ENCODE measurements at places on chromosomes 16 and 17.

- no peak for DNase-seq
Measured at GRCh38 chr17:6177941-6178694, 107.9 kb downstream of the WSCD1 start.

DNA sequence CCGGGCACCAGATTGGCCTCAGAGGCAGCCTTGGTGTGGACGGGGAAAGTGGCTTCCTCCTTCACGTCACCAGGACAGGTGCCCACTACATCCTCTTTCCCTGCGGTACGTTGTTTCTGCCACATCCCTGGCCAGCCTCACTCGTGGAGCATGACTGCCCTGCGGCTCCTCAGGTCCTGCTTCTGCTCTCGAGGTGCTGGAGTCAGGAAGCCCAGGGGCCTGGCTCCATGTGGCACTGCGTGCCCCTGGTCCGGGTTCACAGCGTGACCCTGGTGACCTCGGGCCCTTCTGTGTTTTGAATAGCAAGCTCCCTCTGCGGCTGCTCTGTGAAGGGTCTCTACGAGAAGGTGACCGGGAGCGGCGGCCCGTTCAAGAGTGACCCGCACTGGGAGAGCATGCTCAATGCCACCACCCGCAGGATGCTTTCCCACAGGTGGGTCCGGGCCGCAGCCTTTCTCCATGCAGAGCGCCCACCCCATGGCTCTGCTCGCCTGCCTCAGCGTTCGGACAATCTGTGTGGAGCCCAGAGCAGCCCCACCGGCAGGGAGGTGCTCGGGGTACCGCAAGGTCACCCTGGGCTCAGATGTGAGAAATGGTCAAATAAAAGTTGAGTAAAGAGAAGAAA is 13.5 kb downstream of the RGS11 start:
- DNase-seq: no peak

GRCh38 chr16:87058728-87059250 is 258.4 kb downstream of the C16orf95 start:
- no peak for DNase-seq

DNA sequence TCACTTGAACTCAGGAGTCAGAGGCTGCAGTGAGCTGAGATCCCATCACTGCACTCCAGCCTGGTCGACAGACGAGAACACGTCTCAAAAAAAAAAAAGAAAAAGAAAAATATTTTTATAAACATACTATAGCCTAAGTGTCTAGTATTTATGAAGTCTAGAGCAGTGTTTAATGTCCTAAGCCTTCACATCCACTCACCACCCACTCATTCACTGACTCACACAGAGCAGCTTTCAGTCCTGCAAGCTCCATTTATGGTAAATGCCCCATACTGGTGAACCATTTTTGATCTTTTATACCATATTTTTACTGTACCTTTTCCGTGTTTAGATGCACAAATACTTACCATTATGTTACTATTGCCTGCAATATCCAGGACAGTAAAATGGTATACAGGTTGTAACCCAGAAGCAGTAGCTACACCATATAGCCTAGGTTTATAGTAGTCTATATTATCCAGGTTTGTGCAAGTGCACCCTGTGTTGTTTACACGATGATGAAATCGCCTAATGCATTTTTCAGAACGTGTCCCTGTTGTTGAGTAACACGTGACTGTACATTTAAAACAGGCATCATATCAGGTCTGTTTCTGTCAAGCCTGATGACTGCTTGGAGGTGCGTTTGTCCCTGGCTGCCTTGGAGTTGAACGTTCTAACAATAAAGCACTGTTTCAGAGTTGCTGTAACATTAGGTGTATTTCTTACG is 10.1 kb downstream of the NUDT7 start:
- DNase-seq: no peak

DNA sequence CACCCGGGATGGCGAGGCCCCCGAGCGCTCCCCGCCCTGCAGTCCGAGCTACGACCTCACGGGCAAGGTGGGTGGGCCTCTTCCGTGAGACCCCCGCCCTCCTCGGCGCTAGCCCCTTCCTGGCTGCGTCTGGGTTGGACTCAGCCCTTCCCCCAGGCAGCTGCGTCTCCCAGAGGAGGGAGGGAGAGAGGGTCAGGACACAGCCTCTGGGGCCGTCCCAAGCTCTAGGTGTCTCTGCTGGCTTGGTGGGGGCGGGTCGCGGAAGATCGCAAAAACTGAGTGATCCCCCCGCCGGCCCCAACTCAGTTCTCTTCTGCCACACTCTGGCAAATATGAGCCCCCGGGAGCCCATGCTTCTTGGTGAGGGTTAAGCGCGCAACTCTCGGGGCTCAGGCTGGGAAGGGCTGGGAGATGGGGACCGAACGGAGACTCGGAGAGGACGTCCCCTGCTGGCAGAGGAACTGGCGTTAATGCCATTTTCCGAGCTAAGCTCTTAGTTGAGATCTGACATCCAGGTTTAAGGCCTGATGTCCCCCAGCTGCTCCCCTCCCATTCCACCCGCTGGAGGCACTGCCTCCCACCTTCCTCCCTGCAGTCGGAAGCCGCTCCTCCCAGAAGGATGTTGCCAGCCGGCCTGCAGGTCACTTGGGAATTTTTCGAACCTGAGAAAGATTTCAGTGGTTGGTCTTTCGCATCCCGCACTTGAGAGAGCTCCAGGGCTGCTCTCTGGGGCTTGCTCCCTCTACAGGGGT is 419 bp downstream of the RAB37 start:
- DNase-seq: peak; percentile 96

DNA sequence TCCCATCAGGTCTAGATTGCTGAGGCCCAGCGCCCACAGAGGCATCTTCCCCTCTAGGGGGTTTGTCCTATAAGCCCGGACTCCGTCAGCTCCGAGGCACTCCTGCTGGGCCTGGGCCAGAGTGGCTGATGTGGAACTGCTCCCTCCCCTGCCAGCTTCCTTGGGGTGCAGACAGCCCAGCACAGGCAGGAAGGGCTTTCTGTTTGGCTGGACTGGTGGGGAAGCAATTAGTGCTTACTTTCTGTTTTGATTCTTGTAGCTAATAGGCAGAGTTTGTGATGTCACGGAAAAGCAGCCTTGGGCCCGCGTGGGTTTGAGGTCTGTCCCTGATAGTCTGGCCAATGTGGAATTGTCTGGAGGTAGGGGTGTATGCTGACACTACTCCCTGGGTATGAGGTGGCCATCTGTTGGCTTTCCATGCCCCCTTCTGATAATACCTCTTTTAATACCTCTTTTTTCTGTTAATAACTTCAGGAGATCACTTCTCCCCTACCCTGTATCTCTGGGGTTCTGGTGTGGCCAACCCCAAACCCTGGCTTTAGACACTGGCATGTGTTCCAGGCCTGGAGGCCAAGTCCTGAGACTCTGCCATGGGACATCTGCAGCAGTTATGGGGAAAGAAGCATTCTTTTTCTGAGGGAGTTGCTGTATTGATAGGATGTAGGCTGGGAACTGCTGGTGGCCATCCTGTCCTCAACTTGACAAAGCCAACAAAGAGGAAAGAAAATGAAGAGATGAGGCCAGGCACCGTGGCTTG is 190.9 kb downstream of the RAB11FIP4 start:
- no peak for DNase-seq

GRCh38 chr16:63315229-63315628 is 1279.0 kb upstream of the CDH8 start:
- DNase-seq: no peak

- DNase-seq: no peak
Measured at GRCh38 chr16:66572356-66572755, 6.1 kb downstream of the CMTM1 start.

- DNase-seq: no peak
Measured at GRCh38 chr16:69323415-69323814, 7.0 kb downstream of the PDF start.

DNA sequence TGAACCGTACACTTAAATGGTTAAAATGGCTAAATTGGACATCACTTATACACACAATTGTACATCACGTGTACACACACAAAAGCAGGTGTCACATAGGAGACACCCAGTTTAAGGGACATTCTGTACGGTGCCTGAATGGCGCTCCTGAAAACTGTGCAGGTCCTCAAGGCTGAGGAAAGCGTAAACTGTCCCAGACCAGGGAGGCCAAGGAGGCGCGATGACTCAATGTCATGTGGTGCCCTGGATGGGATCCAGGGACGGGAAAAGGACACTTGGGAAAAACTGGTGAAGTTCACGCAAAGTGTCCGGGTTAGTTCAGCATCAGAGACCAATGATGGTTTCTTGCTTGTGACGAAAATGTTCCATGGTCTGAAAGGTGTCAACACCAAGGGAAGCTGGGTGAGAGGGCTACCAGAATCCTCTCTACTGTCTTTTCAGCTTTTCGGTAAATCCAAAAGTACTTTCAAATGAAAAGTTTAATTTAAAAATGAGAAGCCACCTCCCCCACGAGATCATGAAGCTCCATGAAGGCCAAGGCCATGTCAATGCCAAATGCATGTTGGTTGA is 112.2 kb downstream of the CMIP start:
- DNase-seq: no peak

DNA sequence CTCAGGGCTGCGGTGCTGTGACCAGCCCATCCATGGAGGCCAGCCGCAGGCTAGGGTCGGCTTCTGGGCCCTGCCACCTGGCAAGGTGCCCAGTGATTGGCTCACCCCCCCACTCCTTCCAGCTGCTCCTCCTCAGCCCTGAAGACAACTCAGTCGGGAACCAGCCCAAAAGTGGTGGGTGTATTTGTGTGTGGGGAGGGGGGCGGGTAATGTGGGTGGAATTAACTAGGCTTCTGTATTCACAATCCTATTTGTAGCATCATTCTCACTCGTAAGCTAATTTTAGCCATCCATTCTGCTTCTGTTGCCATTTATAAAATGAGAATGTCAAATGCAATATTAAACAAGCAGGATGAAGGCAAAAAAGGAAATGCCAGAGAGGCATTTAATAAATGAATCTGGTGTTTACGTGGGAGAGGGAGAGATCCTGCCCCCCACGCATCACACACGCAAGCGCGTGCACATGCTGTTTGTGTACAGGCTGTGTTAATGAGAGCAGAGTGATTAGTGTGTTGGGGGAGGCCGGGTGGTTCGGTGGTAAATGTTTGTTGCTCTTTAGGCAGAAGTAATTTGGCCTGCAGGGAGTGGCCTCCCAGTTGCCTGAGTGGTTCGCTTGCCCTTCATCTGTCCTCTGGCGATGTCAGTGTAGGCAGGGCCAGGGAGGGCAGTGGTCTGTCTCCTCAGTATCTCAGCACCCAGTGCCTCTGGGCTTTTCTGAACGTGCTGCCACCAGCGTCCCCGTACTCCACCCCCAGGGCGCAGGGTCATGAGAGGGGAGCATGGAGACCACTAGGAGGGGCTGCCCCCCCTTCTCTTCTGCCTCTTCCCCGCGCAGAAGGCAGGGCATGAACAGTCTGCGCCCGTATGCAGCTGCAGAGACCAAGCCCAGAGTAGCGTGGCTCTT is 140.1 kb downstream of the CCDC182 start:
- peak; percentile 79 for DNase-seq

DNA sequence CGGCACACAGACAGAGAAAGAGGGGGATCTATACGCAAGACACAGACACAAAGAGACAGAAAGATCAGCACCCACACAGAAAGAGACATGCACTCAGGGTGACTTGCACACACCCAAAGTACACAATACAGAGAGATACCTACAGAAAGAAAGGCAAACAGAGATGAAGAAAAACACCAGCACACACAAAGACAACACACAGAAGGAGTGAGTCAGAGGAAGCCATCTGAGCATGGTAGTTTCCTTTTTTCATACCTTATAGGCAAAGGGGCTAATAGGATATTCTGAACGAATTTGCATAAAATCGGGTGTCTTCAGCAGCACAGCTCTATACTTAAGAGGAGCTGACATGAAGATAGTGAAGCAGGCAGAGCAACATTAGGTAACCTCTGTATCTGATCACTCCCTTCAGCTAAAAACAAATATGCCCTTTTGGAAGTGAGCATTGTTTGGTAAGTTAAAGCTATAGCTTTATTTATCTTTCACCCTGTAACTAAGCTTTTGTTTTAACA is 198.6 kb downstream of the AATF start:
- DNase-seq: no peak

DNA sequence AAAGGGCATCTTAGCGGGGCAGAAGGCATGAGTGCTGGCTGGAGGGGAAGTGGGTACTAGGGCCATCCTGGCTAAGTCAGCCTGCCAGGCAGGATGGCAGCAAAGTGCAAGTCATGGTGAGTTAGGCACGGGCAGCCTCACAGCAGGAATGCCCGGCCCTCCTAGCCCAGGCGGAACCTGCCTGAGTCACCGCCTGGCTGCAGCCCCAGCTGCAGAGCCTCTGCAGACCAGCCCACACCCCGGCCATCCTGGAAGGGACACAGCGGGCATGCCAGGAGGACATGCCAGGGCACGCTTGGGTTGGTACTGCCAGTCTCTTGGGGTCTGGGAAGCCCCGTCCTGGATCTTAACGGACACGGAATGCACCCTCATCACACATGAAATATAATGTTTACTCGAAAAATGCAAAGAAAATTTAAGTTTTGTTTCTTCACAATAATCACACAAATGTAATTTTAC is 5.0 kb upstream of the ALDH3A1 start:
- DNase-seq: no peak

DNA sequence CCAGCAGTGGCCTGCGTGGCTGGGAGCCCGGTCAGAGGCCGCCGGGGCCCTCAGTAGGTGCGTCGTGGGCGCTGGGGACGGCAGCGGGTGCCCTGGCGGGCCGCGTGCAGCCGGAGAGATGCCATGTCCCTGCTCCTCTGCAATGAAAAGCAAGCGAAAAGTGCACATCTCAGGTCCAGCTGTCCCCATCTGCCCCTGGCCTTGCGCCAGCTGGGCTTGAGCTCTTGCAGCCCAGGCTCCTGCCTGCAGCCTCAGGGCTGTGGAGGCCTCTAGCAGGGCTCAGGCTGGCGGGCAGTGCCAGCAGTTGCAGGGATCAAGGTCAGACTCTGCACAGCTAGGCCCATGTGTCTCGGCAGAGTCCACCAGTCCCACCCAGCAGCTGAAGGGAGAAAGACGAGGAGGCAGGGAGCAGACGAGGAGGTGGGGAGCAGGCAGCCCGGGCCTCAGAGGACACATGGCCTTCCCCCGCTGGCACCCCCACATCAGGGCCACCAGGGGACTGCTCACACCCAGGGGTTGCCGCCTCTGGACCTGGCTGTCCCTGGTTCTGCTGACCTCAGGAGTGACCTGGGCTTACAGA is 11.2 kb downstream of the SLC16A3 start:
- DNase-seq: no peak

DNA sequence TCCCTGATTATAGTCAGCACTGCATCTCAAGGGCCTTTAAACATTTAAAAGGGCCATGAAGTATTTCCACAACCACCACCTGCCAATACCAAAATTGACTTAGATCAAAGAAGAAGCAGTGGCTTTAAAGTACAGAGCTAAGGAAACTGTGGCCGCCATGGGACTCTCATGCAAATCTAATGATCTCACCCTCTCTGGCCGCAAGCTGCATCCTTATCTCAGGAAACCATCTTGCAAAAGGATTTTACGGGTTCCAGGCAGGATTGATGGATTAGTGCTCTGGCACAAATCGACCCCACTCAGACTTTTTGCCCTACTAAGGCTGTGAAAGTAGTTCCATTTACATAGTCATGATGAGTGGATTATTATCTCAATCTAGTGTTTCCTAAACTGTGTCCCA is 22.6 kb downstream of the CDRT4 start:
- DNase-seq: no peak

GRCh38 chr17:38590988-38591758 is 14.6 kb downstream of the SRCIN1 start:
- peak; percentile 91 for DNase-seq

GRCh38 chr17:42895185-42895555 is 5.4 kb upstream of the G6PC1 start:
- no peak for DNase-seq

GRCh38 chr17:65228734-65229620 is 91.8 kb downstream of the RGS9 start:
- peak; percentile 50 for DNase-seq

- DNase-seq: no peak
Measured at GRCh38 chr17:6239241-6239798, 169.1 kb downstream of the WSCD1 start.

- peak; percentile 99 for DNase-seq
Measured at GRCh38 chr16:11151885-11152629, 103.9 kb downstream of the SOCS1 start.

- no peak for DNase-seq
Measured at GRCh38 chr17:4850246-4850645, 17.1 kb downstream of the MINK1 start.
